ENCODE measurements at places on chromosomes 13 and 19. TPM values are rescaled to one million over a fixed set of nuclear protein-coding genes. Genes with fewer than 3 reads are reported as not detected.

Gene ZNF497
- polyA plus RNA-seq: 0.46 TPM

Gene ANKRD24
- not detected for polyA plus RNA-seq

Gene MUC16
- not detected for polyA plus RNA-seq

Gene SLC25A42
- 2.4 TPM for polyA plus RNA-seq

Gene NR1H2
- 72.8 TPM for polyA plus RNA-seq

Gene PCDH20
- polyA plus RNA-seq: 1.4 TPM

Gene TNFSF13B
- 1.8 TPM for polyA plus RNA-seq

Gene FPR3
- 25.9 TPM for polyA plus RNA-seq

Gene SHANK1
- polyA plus RNA-seq: not detected

Gene SLITRK6
- polyA plus RNA-seq: under 0.01 TPM

Gene ETV2
- polyA plus RNA-seq: 5.4 TPM

Gene ARHGAP45
- 103 TPM for polyA plus RNA-seq

Gene CGB1
- not detected for polyA plus RNA-seq

Gene ERICH4
- not detected for polyA plus RNA-seq

Gene MEF2B
- polyA plus RNA-seq: not detected

Gene EDDM13
- polyA plus RNA-seq: not detected

Gene CERS1
- 0.70 TPM for polyA plus RNA-seq

Gene PLVAP
- polyA plus RNA-seq: 13.2 TPM

Gene JAK3
- polyA plus RNA-seq: 22.0 TPM

Measured in sigmoid colon (tissue), 7 donors.